ENCODE measurements at places on chromosomes 11 and 22. TPM values are rescaled to one million over a fixed set of nuclear protein-coding genes. Genes with fewer than 3 reads are reported as not detected.

DNA sequence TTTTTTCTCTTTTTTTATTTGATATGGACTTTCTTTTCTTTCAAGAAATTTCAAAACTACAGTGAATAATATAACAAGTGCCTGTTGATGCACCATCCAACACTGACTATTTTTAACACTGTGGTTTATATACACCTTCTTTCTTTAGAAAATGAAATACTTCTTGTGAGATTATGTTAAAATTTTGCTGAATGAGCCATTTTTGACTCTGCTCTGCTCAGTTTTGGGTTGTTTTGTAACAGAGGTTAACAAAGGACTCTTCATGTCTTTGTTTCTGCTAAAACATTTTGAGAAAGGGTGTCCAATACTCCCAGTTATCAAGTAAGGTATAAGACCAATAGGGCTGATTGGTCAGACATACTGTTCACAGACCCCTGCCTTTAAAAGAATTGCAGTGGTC lies 44.0 kb upstream of the TENM4 start:
- no peak for DNase-seq

GRCh38 chr11:73274722-73275380 lies 2.7 kb downstream of the P2RY6 start:
- peak; percentile 56 for DNase-seq

DNA sequence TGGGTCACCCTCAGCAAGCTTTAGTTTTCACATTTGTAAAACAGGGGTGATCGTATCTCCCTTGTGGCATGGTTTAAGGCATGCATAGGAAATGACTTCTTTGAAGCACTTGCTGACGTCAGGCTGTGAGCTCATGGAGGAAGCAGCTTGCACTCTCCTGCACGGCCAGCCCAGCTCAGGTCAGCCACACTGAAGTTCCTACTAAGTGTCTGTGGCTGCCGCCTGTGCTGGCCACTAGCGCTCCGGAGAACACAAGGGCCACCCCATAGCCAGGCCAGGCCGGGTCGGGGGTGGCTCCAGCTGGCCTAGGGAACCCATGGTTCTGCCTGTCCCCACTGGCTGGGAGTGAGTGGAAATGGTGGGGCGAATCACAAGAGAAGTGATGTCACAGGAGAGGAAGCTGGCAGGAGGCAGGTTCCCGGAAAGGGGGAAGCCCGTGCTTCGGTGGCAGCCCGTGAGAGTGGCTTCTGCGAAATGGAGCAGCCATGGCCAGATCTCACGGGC lies 28.2 kb downstream of the KCTD17 start:
- no peak for DNase-seq

DNA sequence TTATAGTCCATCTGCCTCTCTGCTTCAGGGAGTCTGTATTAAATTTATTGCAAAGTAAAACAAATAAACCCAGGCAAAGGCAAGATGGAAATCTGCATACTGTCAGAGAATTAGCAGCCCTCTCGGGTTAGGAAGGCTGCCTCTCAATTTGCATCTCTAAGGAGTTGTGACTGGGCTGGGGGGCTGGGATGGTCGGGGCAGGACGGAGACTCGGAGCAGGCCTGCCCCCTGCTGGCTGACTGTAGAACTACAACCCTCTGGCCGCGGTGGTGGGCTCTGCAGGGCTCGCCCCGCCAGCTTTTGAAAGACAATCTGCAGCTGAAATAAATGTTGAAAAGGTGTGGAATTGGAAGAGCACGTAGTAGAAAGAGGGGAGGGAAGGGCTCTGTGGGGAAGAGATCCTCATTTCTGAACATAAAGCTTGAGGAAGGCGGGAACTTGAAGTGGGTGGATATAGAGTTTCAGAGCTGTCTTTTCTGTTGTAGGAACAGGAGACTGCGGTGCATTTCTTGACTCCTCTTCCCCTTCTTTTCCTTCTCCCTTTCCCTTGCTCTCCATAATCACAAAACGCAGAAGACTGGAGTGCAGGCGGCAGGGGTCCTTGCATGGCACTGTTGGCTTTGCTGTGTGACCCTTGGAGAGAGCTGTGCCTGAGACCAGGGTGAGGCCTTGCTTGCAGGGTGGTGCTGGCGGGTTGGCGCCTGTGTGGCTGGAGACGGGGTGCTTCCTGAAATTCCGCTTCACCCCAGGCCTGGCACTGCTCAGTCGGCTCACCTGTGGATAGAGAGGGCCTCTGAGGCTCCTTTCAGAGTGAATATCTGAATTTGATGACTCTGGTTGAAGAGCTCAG lies 22.6 kb upstream of the PKNOX2 start:
- DNase-seq: peak; percentile 69

Gene KRTAP5-8
- 0.49 TPM for total RNA-seq

GRCh38 chr11:84408946-84409411 lies 1122.8 kb upstream of the CCDC90B start:
- no peak for DNase-seq

GRCh38 chr11:6205366-6205765 lies at the start of gene C11orf42:
Gene C11orf42, plus strand, starts transcription at chr11:6205557. Its CDS starts 59 bp downstream, at chr11:6205616.
- DNase-seq: no peak

- DNase-seq: no peak
Measured at GRCh38 chr11:45102810-45103621, 43.4 kb upstream of the PRDM11 start.

Gene INSC
- total RNA-seq: 8.3 TPM

- no peak for DNase-seq
Measured at GRCh38 chr22:24994070-24994763, 41.7 kb downstream of the KIAA1671 start.

DNA sequence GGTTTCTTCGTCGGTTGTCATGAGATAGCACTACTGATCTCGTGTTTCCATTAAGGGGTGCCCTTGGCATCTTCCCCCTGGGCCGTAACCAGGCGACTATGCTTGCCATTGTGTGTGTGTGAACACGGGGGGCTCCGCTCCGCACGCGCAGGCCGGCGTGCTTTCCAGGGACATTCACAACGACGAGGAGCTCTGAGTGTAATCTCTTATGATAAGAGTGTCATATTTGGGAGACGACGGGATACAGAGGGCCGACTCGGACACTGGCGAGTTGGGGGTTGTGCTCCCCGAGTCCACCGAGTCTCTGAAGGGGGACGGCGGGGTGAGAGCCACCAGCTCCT lies 170.9 kb upstream of the CTSC start:
- DNase-seq: no peak

- no peak for DNase-seq
Measured at GRCh38 chr11:120239713-120240640, at the start of gene POU2F3. Gene POU2F3, plus strand, starts transcription at chr11:120240140. Its CDS starts 204 bp downstream, at chr11:120240344.

Gene TEAD1
- 141 TPM for total RNA-seq

GRCh38 chr22:42978453-42979103 lies 36.4 kb downstream of the PACSIN2 start:
- DNase-seq: no peak

Gene PRR5L
- total RNA-seq: 28.6 TPM

Measured in sciatic nerve (tissue), 2 donors.